BE2C (cell line): ENCODE measurements at places on chromosomes 13 and 19.

DNA sequence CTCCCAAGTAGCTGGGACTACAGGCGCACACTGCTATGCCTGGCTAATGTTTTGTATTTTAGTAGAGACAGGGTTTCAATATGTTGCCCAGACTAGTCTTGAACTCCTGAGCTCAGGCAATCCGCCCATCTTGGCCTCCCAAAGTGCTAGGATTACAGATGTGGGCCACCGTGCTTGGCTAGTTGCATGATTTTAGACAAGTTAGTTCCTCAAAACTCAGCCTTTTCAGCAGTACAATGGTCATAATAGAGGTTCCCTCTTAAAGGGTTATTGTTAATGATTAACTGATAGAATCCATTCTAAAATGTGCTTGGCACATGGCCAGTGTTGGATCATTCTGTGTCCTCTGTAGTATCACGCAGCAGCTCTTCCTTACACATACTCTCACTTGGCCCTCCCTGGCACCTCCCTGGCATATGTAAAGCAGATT, 19.5 kb upstream of the IFT88 start:
- no peak for DNase-seq

DNA sequence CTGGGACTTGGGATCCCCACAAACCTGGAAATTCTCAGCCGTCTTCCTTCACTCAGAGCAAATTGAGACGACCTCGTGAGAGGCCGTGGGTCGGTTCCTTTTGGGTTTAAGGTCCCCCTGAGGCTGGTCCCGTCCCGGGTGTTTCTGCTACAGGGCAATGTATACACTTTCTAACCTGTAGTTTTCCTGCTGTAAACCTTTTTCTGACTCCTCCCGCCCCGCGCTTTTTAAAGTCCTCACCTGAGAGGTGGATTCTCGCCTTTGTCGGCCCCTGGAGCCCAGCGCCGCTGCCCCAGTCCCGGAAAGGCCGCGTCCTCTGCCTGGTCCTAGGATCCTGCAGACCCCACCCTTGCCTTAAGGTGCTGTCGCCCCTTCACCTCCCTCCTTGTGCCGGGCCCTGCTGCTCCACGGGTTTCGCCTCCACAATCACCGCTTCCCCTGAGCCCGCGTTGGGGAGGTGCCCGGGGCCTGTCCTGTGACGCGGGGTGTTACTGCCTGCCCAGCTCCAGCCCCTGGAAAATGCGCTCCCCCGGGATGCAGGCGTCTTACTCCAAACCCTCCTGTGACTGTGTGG, 391 bp downstream of the ZNF761 start:
- peak; percentile 21 for DNase-seq

DNA sequence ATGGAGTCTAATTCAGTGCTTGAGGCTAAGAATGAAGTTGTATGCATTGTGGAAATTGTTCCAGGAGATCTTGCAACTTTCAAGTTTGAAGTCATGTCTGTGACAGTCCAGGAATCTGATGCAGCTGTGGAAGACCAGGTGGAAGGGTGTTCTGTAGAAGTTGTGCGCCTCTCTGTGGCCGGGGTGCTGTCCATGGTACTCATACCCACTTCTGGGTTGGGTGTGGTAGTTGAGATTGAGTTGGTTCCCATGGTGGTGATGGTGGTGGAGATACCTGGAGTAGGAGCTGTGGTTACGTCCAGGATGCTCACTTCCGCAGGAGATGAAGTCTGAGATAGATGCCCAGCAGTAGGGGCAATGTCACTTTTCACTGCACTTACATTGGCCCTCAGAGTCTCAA, 44.3 kb downstream of the MUC16 start:
- no peak for DNase-seq

DNA sequence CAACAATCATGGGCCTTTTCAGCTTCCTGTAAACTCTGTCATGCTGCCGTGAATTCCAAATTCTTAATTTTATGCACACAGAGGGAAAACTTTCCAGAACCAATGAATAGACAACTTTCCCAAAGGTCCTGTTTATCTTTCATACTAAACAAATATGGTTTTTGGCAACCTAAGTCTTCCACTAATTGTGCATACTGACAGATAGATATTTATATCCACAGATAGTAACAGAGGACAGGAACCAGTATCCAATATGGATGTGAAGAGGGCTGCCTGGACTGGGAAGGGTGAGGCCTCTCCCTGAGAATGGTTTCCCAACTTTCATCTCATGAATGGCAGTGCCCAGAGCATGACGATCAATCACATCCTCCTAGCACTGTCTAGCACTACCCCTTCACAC, 80.4 kb downstream of the MRPL57 start:
- DNase-seq: no peak

- peak; percentile 16 for DNase-seq
Observed at GRCh38 chr19:45814851-45815480, at the start of gene RSPH6A. RSPH6A (minus strand) TSS chr19:45815308; CDS start chr19:45815176, 132 bp downstream.

DNA sequence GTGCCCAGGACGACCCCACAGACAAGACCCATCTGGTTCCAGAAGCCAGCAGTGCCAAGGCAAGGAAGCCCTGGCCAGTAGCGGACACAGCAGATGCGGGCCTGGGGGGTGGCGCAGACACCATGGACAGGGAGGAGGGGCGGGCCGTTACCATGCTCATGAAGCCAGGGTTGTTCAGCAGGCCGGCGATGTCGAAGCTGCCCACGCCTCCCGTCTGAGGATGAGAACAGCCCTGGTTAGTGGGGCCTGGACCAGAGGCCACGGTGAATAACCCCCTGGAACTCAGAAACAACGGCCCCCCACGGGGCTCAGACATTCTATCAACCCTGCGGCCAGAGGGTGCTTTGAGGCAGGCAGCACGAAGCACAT, 21.5 kb upstream of the SLC39A3 start:
- no peak for DNase-seq

DNA sequence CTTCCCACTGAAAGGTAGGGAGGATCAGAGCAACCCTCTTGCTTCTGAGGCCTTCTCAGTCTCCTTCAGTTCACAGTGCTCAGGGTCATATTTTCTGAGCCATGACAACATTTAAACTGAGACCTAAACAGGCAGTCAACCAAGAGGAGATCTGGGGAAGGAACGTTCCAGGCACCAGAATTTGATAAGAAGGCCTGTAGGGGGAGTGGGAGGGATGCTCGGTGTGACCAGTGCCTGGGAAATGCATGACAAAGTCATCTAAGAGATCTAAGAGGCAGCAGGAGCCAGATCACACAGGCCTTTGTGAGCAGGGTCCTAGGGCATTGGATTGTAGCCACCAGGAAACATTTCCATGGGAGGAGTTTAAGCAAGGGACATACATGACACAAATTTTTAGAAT, 71.6 kb downstream of the SHISA2 start:
- peak; percentile 26 for DNase-seq

DNA sequence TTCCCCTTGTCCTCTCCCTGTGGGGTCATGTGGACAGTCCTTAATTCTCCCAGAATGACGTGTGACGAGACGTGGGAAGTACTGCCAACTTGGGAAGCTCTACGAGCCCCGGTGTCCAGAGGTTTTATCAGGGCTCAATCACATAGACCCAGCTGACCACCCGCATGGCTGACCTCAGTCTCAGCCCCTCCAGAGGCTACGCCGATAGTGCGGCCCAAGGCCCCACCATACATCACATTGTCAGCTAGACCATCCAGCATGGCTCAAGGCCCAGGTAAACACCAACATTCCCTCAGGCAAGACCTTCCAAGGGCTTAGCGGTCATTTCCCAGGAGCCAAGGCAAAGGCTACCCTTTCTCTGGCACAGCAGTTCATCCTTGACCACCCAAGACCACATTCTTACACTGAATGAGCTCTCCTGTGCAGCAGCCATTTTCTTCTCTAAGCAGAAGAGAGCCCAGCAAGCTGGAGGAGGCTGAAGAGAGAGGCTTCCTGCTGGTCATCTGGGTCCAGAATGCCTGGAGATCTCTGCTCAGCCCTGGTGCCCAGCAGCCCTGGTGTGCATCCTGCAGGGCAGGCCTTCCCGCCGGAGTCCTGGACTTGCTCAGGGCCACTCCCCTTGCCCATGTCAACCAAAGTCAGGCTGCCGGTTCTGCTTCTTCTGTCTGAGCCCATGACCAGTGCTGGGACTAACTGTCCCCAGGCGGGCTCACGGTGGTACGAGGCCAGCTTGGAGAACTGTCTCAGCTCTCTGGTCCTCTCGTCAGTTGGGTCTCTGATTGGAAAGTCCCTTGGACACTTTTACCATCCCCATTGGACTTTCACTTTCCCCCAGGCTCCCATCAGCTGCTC, 7.9 kb upstream of the F10 start:
- DNase-seq: peak; percentile 4

DNA sequence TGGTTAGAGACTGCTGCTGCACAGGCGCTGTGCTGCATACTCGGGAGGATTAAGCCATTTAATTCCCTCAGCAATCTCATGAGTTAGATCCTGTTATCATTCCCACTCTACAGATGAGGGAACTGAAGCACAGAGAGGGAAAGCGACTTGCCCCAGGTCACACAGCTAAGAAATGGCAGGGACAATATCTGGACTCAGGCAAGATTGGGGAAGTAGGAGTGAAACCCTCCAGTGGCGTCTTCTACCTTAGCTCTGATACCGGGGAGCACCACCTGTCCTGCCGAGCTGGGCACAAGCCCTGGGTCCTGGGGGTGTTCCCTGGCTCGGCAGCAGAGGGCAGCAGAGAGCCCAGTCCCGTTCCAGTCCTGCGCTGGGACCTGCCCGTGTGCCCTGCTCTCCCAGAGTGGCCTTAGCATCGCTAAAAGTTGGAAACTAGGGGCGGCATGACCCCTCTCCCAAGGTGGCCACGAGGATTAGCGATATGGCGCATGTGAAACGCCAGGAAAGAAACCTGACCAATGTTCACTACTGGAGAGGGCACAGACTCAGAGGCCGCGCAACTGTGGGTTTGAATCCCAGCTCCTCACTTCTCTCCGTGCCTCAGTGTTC, 20.5 kb downstream of the CYTH2 start:
- DNase-seq: peak; percentile 81

- no peak for DNase-seq
Observed at GRCh38 chr13:111122056-111122455, 6.9 kb downstream of the ARHGEF7 start.

DNA sequence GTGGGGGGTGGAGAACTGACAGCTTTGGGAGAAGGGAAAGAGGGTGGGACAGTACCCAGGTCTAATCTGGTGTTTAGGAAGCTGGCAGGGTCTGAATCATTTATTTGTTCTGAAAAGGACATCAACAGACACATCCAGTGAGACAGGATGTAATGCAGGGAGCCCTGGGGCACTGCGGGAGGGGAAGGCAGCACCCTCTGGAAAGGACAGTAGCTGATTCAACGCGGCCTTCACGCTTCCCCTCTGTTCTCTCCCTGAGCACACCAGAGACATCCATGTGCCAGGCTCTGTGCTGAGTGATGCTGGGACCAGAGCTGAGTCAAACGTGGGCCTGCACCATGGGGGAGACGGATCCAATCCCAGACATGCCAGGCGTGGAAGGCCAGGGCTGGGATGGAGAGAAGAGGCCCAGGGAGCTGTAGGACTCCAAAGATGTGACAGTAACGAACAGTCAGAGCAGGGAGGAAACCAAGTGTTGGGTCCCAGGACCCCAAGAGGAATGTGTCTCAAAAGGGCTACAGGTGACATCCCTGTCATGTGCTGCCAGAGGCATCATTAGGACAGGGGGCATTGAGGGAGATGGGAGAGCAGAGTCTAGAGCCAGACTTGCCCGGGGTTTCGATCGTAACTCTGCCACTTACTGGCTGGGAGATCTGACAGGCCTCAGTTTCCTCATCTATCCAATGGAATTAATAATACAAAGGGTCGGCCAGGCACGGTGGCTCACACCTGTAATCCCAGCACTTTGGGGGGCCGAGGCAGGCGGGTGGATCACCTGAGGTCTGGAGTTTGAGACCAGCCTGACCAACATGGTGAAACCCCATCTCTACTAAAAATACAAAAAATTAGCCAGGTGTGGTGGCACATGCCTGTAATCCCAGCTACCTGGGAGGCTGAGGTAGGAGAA, 1.7 kb downstream of the ETFB start:
- DNase-seq: no peak

DNA sequence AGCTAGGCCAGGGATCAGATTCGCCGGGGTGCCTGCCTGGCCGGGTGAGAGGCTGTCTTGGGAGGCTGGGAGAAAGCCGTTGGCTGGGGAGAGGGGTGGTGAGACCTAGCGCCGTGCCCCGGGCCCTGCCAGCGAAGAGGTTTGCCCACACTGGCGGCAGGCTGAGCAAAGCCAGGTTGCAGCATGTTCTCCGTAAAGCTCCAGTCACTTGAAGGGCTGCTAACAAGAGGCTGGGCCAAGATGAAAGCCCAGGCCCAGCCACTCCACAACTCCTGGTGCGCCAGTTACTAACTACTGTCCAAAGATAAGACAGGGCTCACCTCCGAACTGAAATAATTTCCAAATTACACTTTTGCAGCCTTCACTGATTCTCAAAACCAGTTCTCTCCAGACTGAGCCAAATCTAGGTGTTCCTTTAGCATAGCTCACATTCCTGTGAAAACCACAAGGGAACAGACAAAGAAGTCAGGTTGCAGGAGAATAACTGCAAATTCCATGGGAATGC, 16.3 kb downstream of the ELAVL1 start:
- DNase-seq: no peak

GRCh38 chr13:114131583-114132418, 622 bp downstream of the RASA3 start:
- DNase-seq: no peak

- peak; percentile 15 for DNase-seq
Observed at GRCh38 chr19:11699931-11700794, 38.6 kb downstream of the ZNF823 start.
